Activated CD4-positive, alpha-beta T cell treated with anti-CD3 and anti-CD28 coated beads, Interleukin-2, Interleukin-6, amounts not matched to agents 100 ng/mL and 50 ng/mL, durations not matched to agents 16 hours and 8 hours (primary cell): ENCODE measurements at places on chromosomes 16 and 17.

- DNase-seq = no peak
These were observed 5.4 kb upstream of the KRT12 start for GRCh38 chr17:40872416-40872815.

- DNase-seq = no peak
These were observed 8.8 kb upstream of the PAM16 start for GRCh38 chr16:4359914-4360313.

GRCh38 chr16:54048586-54049495 is 237.7 kb downstream of the IRX3 start:
- no peak for DNase-seq

DNA sequence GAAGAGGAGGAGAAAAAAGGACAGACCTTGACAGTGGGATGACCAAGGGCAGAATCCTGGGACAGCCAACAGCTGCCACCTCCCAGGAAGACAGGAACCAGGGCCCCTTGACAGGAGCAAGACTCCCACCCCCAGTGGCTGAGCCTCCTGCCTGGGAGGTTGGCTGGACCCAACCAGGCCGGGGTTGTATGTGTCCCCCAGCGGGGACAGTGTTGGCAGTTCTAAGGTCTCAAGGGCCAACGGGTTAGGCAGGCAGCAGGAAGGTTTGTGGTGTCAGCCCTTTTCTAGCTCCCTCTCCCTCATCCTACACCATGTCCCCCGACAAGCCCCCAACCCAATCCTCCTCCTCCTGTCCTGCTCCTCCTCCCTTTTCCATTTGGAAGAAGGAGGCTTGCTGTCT is 126.2 kb downstream of the MRM1 start:
- DNase-seq = no peak

- peak; percentile 63 for DNase-seq
These were observed 4.0 kb upstream of the ABCC3 start for GRCh38 chr17:50630524-50631194.

GRCh38 chr17:73465953-73466230 is 154.1 kb upstream of the CDC42EP4 start:
- DNase-seq = no peak

DNA sequence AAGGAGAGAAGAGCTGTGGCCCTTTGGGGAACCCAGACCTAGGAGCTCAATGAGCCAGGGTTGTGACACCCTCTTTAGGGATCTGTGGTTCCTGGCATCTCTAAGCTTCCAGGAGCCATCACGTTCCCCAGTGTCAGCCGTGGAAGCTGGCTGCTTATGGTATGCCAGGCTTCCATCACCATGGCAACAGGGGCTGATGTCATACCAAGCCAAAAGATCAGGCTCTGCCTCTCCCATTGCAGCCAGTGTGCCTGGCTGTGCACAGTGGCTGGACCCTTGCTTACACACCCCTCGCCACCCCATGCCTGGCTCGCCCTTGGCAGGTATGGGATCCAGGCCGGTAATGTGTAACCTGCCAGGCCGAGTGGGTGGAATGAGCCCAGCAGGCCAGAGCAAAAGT is 91.1 kb downstream of the SSH2 start:
- no peak for DNase-seq

- no peak for DNase-seq
These were observed 10.6 kb downstream of the RAB40B start for GRCh38 chr17:82687871-82688270.

DNA sequence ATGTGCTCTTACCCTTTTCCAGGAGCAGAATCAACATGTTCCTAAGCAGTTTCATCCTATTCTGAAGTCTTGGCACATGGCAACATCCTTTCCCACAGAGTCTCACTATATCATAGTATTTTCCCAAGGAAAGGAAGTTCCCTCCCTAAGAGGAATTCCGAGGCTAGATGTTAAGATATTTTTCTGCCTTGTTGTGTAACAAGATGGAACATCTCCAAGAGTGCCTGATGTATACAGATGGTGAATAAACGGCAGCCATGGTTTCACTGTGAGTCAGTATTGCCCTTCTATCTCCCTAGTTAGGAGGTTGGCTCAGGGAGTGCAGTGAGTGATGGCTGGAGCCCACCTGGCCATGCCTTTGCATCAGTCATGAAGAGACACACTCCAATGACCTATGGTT is 48.2 kb downstream of the SPACA3 start:
- no peak for DNase-seq

DNA sequence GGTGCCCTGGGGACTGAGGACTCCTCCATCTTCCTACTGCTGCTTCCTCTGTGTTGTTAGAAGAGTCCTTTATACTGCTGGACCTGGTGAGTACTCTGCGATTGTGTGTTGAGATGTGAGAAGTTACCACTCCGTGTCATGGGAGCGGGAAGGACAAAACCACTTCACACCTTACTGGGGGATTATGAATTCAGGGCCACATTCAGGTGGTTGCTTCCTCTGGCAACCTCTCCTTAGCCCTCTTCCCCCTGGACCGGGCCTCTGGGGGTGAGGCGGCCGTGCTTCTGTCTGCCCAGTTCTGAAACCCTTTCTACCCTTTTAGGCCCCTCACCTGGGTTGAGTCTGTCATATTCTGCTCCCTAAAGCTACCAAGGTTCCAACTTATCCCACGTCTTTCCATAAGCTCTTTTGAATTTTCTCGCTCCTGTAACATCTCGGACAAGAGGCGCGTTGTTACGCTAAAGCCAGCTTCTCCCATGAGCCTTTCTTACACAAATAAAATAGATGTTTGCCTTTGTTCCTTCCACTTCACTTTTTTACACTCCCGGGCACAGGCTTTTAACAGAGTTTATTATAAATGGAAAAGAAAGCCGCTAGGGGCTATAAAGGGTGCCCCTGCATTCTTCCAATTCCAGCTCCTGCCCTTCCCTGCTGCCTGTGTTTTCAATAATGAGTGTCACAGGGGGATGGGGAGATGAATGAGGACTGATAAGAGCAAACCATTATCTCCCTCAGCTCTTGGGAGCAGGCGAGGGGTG is 20.7 kb upstream of the CDH13 start:
- no peak for DNase-seq

GRCh38 chr17:70552230-70552981 is 383.1 kb downstream of the KCNJ2 start:
- DNase-seq = peak; percentile 35

DNA sequence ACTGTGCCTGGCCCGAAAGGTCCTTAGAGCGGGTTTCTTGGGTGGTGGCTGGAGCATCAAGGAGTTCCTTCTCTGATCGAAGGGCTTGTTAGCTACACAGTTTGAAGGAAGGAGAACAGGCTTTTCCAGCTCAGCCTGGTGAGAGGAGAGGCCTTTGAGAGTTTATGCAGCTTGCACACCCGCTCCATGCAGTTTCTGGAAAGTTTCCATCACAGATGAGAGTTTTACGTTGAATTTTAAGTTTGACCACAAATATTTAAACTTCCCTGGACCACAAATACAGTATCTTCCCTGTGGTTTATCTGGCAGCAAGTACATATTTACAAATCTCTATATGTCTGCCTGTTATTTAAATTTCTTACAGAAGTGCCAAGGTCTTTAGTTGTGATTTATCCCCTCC is 56.8 kb downstream of the HIC1 start:
- no peak for DNase-seq

DNA sequence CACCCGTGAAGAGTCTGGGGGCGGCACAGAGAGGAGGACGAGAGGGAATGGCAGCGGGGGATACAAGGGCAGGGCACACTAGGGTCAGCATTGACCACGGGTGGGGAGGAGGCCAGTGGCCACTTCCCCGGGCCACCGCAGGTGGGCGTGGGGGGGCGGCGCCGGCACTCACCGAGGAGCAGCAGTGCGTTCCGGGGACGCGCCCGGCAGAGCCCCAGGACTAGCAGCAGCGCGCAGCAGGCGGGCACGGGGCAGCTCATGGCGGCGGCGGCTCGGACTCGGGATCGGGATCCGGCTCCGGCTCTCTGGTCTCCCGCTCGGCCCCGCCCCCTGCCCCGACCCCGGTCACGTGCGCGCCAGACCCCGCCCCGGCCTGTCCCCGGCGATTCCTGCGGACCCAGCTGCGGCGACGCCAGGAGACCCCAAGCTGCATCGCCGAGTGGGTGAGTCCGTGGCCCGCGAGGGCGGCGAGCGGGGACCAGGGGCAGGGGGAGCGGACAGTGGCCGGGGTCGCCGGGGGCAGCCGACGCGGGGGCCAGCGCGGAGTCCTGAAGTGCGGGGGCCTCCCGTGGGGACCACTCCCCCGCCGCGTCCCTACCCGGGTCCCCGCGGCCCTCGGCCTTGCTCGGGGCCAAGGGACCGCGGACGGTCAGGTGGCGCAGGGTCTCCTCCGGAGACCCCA is at the start of the genes SGSH and SLC26A11:
TSS of gene SGSH (minus strand) at position 280 of the 682 bp plus-strand sequence. CDS start at position 260, 20 bp downstream.
TSS of gene SLC26A11 (plus strand) at position 374 of the 682 bp plus-strand sequence. CDS start 1,134 bp downstream, outside the sequence.
- DNase-seq = peak; percentile 82

- DNase-seq = no peak
These were observed 8.0 kb downstream of the POLR3K start for GRCh38 chr16:45454-45853.

DNA sequence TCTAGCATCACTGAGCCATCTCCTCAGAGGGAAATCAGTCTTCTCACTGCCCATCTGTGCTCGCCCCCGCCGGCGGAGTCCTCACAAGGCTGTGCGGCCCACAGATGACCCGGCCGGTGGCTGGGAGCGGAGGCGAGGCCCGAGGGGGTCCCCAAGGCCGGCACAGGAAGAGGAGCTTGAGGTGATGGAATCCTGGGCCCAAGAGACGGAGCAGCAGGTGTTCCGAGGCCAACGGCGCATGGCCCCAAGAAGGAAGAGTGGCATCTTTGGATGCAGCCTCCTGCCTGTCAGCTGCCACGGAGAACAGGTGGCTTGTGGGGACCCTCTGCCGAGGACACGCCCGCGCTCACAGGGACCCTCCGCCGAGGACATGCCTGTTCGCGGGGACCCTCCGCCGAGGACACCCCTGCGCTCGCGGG is 72.7 kb upstream of the GNG13 start:
- no peak for DNase-seq

DNA sequence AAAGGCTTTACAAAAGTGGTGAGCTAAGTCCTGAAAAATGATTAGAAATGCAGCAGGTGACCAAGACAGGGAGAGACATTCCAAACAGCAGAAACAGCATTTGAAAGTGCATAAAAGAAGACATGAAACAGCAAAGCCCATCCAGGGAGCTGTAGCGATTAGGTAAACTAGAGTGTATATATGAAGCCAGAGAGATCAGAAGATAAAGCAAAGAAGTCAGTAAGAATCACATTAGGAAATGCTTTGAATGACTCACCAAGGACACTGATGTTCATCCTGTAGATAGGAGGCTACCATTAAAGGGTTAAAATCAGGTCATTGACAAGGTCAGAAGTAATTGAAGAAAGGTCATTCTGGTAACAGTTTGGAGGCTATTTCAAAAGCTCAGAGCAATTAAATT is 27.6 kb upstream of the VAT1L start:
- DNase-seq = no peak

DNA sequence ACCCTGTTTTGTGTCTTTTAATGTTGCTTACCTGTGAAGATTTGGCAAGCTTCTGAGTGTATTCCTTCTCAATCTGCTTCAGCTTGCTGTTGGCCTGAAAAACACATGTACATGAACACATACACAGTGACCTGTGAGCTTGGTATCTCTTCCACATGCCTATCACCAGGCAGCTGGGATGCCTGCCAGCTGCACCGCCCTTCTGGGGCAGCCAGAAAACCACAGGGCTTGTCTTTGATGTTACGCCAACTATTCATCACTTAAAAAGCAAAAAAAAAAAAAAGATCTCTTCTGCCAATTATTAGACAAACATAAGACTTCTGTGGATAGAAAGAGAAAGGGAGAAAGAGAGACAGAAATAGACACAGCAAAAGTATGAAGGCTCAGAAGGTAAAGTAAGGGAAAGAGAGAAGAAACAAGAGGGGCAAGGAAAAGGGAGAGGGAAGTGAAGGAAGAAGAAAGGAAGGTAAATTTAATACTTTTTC is 189.2 kb upstream of the AXIN2 start:
- DNase-seq = no peak

- peak; percentile 96 for DNase-seq
These were observed at the start of gene ATF7IP2 for GRCh38 chr16:10385725-10386516. Gene ATF7IP2 (plus strand): TSS chr16:10386061. CDS start chr16:10430621, 44,560 bp downstream.

GRCh38 chr16:19479302-19479721 is 42.6 kb downstream of the GDE1 start:
- DNase-seq = no peak

- no peak for DNase-seq
These were observed 83.8 kb downstream of the MARF1 start for GRCh38 chr16:15559176-15559575.

GRCh38 chr17:1039511-1040215 is 42.7 kb downstream of the TIMM22 start:
- DNase-seq = no peak

DNA sequence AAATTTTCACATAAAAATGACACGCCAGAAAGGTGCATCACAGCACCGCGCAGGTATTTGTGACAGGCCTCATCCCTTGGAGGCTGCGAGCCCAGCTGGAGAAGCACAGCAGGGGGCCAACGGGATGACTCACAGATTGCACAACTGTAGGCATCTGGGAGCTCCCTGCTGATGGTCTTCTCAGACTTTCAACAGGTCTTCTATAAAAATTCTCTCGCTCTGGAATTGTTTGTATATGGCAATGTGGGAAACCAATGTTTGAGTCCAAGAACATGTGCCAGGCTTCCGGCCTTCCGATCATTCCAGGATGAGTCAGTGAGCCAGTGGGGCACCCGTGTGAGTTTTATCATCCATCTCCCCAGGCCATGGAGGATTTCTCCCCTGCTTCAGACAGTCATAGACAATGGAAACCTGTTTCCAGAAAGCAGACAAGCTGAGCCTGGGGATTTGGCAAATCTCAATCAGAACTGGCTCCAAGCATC is 24.1 kb upstream of the ADORA2B start:
- DNase-seq = no peak

DNA sequence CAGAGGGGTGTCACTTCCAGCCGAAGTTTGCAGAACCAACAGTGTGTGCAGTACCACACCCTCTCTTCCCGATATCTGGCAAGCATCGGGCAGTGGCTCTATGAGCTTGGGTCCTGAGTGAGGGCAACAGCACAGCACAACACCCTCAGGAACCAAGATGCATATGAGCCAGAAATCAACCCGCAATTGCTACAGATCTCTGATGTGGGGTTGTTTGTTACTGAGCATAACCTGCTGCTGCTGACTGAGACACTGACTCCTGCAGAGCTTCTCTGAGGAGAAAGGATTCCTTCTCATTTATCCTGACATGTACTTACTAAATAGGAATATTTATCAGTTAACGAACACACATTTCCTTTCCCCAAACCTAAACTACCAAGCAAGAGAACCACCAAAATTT is 218.3 kb downstream of the RBFOX3 start:
- DNase-seq = no peak

DNA sequence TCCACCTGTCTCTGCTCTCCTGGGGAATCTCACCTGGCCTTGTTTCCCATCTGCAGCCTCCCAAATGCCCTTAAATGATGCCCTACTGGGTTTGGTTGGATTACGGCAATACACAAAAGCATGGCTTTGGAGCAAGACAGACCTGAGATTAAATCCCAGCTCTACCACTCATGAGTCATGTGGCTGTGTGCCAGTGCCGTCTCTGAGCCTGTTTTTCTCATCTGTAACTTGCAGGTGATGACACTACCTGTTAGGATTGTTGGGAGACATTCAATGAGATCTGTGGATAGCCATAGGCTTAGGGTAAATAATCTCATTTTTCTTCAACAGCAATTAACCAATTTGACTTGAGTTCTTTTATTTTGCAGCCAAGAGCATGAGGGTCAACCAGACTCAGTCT is 240.3 kb downstream of the MAF start:
- DNase-seq = no peak
